Activated T-cell treated with anti-CD3 and anti-CD28 coated beads, Interleukin-2, amount 50 U/mL, for 72 hours (primary cell): ENCODE measurements at places on chromosomes 12 and 14.
A peak's percentile ranks its signal among the peaks of the same experiment; 100 is the strongest.

DNA sequence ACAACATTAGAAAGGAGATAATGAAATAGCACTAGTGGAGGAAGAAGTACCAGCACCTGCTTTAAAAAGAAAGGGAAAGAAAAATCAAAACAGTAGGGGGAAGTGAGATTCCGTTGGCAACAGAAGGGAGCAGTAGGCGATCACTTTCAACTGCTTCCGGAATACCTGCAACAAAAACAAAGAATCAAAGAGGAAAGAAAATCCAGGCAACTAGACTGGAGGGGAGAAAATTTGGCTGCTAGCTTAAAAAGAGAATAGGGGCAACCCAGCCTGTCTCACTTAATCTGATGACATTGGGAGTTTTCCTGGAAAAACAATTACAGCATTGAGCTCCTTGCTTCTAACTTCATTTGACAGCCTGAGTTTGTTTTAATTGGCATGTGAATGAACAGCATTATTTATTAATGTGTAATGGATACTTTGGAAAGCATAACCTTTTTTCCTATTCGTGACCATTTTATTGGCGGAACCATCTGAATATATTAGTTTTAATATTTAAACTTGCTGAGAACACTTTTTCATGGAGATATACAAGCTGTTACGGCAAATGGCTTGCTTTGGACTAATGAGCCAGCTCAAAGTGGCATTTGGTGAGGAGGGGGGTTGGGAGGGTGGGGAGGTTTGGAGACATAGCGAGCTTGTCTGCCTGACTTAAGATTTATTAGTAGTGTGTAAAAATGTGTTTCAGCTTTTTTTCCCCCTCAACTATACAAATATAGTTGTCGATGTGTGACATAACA, 2.5 kb upstream of the DACT1 start:
- no peak for DNase-seq

DNA sequence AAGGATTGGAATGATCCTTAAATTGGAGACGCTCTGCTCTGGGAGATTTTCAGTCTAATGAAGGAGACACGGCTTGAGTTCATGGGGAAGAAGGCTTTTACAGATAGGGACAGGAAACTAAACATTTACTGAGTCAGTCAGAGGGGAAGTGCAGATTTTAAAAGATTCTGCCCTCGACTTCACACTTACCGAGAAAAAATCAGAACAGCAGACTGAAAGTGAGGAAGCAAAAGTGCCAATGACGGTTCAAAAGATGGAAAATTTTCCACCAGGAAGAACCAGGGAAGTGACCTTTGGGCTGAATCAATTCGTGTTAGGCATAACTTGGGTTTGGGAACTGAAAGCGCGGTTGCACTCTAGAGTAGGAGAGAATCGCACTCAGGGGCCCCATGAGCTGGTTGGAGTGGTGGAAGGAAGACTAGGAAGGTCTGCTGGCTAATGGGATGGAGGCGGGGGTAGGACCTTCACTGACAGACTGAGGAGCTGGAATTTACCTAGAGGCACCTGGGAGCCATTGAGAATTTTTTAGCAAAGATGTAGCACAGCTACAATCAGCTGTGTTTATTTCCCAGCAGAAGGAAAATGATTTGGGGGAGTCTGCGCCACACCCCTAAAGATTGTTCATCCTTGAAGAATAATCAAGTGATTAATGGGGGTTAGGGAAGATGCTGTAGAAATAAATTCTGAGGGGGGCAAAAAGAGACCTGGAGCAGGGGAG, 1.2 kb downstream of the KCNK13 start:
- DNase-seq, result no peak

DNA sequence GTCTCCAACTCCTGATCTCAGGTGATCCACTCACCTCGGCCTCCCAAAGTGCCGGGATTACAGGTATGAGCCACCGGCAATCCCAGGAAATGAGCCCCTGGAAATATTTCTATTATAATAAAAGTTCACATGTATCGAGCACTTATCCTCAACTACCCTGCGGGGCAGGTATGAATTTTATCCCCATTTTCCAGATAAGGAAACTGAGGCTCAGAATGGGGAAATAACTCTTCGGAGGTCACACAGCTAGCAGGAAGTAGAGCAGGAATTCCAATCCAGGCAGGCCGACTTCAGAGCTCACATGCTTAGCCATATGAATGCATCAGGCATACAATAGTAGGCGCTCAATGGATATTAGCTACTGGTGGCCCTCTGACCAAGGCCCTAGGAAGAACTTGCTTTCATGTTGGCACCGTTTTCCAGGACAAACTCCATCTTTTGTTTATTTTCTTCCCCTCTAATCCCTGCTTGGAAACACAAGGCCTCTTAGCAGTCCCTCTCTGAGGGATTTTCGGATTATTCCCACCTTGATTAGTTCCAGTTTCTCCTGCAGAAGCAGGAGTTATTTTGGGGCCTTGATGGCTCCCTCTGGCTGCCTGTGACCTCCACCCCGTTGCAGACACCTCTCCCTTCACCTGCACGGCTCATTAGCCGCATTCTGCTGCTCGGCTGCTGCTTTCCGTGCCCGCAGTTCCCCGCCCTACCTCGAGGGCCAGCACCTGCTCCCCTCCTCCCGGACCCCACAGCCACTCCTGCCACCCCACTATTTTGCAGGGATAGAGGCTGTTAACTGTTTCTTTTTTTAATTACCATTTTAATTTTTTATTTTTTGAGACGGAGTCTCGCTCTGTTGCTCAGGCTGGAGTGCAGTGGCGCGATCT, 18.7 kb upstream of the POP5 start:
- no peak for DNase-seq

GRCh38 chr12:13365748-13366366, 169.3 kb downstream of the EMP1 start:
- no peak for DNase-seq

GRCh38 chr14:105480807-105481801, 5.6 kb upstream of the CRIP1 start:
- peak; percentile 94 for DNase-seq

GRCh38 chr12:125249932-125250331, 184.7 kb downstream of the AACS start:
- no peak for DNase-seq

DNA sequence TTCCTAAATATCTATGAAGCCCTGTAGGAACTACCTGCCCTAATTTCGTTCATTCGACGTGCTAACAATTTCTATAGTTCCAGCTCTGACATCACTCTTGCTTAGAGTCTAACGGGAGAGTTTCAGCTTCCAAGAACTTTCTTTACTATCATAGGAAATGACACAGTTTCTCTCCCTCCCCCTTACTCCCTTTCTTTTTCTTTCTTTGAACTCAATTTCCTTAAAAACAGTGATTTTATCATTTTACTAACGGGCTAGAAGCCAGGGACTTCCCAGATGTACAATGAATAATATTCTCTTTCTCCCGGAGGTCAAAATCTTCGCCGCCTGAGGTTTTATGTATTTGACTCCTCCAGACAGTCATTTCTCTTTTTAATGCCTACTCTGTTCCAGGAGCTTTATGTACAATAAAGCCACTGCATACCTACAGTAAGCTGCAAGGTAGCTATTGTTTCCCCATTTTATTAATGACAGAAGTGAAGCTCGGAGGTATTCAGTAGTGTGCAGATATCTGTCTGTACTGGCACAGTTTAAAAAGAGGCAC, 15.7 kb downstream of the SMCO2 start:
- no peak for DNase-seq

GRCh38 chr12:106564678-106565329, 18.0 kb upstream of the RFX4 start:
- no peak for DNase-seq

- no peak for DNase-seq
Observed at GRCh38 chr12:123910761-123911193, 61.9 kb downstream of the CCDC92 start.

- DNase-seq, result peak; percentile 79
Observed at GRCh38 chr14:24080888-24081738, 9.8 kb downstream of the CPNE6 start.

DNA sequence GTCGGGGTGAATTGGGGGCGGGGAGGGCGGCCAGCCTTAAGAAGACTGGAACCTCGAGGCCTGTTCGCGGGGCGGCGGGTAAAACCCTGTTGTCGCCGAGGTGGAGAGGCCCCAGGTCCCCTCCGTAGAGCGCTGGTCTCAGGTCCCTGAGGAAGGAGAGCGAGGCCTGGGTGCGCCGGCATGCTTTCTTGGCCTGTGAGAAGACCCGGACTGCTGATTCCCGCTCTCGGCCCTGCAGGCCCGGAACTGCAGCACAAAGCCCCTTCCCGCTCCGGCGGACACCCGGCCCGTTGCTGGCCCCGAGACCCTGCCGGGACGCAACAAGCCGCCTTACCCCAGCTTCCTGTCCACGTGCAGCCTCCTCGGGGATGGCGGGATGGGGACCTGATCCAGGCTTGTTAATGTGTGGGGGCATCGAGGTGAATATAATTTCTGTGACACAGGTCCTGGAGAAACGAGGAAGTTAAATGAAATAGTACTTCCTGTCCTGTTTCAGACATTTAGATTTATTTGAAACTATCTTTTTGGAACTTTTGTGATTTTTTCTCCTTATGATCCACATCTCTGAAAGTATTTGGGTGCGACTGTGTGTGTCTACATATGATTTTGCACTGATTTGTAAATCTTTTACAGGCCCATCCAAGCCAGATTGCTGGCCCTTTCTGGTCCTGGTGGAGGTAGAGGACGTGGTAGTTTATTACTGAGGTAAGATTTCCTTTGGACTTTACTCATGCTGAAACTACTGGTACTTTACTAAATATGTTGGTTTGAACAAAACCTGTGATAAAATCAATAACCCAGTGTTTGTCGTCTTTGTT, 600 bp downstream of the PNN start:
- no peak for DNase-seq

GRCh38 chr12:13005649-13006048, 5.6 kb upstream of the HEBP1 start:
- no peak for DNase-seq

GRCh38 chr14:65229748-65230728, 127.7 kb upstream of the MAX start:
- peak; percentile 39 for DNase-seq

DNA sequence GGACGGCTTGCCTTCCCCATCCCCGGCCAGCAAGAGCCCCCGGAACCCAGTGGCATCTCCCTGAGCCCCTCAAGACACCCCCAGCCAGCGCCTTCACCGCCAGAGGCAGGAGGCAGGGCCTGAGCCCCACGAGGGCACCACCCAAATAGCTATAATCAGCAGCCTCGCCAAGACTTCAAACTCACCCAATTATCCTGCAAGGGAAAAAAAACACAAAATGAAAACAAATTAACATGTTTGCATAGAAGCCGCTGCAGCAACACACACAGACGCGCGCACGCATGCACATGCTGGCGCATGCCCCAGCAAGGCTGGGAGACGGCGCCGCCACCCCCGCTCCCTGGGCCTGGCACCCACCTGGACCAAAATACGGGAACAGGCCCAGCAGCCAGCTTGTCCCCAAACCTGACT, 15.8 kb downstream of the FAM222A start:
- no peak for DNase-seq

DNA sequence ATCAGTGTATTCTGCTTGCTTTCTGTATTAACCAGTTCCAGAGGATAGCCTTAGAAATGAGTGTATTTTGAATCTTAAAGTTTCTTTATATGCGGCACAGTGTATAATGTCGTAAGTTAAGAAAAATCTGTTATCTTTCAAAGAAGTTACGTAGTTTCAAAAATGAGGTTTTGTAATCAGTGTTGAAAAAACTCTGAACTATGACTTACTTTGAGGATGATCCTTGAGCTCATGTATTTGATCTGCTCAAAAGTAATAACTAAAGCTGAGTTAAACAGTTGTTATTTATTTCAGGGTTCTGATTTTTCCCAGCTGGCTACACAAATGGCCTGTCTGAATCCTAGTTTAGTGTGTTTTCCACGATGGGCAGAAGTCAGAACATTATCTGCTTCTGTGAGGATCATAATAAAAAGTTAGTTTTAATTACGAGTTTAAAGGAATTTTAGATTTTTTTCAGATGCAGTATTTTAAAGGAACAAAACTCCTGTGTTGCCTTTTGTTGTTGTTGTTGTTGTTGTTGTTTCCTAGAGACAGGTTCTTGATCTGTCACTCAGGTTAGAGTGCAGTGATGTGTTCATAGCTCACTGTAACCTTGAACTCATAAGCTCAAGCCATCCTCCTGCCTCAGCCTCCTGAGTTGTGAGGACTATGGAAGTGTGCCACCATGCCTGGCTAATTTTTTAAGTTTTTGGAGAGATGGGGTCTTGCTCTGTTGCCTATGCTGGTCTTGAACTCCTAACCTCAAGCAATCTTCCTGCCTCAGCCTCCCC, 52.9 kb downstream of the GPATCH2L start:
- no peak for DNase-seq

GRCh38 chr12:105596731-105597130, 266.2 kb downstream of the C12orf75 start:
- no peak for DNase-seq

- DNase-seq, result no peak
Observed at GRCh38 chr12:81207664-81208063, 129.8 kb downstream of the ACSS3 start.

- DNase-seq, result no peak
Observed at GRCh38 chr14:74038020-74038859, 19.1 kb downstream of the BBOF1 start.

GRCh38 chr12:25985316-25986175, 27.1 kb downstream of the RASSF8 start:
- DNase-seq, result no peak

GRCh38 chr12:55039395-55040354, 19.9 kb downstream of the NEUROD4 start:
- DNase-seq, result no peak

- DNase-seq, result no peak
Observed at GRCh38 chr14:83441801-83442200, 1908.1 kb upstream of the SEL1L start.

DNA sequence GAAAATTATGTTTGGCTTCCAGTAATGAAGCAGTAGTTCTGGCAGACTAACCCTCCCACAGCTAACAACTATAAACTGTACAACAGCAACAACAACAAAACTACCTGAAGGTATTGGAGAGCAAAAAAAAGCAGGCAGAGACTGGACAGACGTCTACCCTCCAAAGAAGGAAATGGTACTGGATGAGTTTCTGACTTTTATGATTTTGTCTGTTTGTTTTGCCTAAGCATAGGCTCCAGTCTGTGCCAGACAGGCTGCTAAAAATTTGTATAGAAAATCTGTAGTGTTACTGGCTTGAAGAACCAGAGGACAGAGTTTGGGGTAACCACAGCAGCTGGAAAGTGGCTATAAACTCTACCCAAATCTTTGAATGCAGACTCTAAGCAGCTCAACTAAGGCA, 131.3 kb downstream of the SLC25A47 start:
- no peak for DNase-seq

GRCh38 chr14:24364841-24365240, 3.1 kb upstream of the NFATC4 start:
- DNase-seq, result no peak

DNA sequence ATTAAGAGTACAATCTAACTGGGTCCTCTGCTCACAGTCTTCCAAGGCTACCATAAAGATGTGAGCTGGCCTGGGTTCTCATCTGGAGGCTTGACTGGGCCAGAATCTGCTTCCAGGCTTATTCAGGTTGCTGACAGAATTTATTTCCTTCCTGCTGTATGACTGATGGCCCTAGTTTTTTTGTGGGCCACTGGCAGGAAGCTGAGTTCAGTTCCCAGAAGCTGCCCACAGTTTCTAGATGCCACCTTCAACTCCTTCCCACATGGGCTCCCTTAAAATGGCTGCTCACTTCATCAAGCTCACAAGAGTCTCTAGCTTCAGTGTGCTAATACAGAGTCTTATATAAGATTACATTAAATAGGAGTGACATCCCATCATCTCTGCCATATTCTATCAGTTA, 121.7 kb upstream of the CAND1 start:
- no peak for DNase-seq

GRCh38 chr12:39538679-39539104, 80.9 kb downstream of the ABCD2 start:
- no peak for DNase-seq
